ENCODE measurements at places on chromosomes 2 and 18.

GRCh38 chr2:152047824-152048471 is 50.9 kb downstream of the CACNB4 start:
- no peak for DNase-seq

GRCh38 chr18:56421647-56422046 is 216.7 kb downstream of the TXNL1 start:
- DNase-seq: no peak

- DNase-seq: no peak
Measured at GRCh38 chr2:227855440-227855839, 16.0 kb upstream of the DAW1 start.

- DNase-seq: no peak
Measured at GRCh38 chr2:203824603-203825002, 43.0 kb upstream of the CTLA4 start.

DNA sequence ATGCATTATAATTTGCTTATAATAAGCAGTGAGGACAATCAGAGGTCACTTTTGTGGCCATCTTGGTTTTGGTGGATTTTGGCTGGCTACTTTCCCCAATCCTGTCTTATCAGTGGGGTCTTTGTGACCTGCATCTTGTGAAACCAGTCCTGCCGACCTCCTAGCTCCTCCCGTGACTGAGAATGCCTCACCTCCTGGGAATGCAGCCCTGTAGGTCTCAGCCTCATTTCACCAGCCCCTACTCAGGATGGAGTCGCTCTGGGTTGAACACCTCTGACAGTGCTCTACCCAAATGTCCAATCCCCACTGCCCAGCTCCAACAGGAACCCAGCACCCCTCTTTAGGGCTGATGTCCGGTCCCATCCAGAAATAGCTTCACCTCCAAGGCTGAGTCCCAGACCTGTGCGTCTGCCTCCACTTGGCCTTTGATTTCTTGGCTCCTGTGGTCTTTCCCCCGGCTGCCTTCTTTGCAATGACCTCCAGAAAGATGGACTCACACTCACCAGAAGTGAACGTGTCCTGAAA is 31.3 kb upstream of the PXDN start:
- no peak for DNase-seq

DNA sequence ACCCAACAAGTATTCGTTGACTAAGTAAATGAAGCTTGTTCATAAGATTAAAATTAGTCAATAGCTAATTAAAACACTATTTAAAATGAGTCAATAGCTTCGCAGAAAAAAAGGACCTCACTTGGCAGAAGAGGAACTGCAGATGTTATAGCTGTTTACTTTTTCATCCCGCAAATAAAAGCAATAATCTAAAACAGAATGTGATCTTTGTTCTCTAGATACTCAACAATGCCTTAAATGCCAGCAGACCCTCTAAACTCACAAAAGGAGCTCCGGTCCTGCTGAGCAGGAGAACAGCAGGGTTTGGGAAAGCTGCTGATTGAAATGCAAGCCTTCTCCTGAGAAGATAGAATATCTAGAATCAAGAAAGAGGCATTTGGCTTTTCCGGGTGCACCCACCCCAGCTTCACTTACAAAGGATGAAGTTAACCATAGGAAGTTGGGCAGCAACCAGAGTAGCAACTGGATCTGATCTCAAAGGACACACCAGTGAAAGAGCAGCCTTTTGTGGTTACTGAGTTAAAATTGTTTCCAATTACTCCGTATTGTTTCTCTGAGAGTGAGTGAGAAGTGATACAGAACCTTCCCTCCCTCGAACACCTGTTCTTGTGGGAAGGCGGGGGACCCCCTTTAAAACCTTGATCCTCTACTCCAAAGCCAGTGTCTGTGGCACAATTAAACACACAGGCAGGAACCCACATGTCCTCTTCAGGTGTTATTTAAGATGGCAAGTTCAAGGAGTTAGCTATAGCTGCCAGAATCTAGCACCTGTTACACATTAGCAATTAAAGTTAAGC is 6.8 kb downstream of the CCBE1 start:
- no peak for DNase-seq

GRCh38 chr2:57796527-57796926 is 250.1 kb upstream of the VRK2 start:
- no peak for DNase-seq

DNA sequence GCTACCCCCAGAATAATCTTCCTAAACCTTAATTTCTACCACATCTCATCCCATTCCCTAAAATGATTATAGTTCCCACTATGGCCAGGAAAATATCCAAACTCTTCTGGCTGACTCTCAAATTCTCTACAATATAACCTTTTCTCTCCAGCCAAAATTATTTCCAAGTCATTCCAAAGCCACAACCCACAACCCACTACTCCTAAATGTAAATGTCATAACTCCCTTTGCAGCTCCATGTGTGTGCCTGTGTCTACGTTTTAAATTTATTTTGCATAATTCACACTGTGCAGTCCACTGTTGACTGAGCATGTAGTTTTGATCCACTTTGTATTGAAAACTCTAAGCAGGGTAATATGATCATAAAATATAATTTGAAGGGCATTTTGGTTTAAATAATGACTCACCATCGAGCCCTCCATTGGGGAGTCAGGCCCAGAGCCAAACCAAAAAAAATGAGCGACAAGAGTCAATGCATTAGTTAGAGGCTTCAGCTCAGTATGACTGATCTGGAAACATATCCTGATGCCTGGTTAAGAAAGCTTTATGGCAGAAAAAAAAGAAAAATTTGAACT is 171.0 kb downstream of the AFF3 start:
- DNase-seq: no peak

DNA sequence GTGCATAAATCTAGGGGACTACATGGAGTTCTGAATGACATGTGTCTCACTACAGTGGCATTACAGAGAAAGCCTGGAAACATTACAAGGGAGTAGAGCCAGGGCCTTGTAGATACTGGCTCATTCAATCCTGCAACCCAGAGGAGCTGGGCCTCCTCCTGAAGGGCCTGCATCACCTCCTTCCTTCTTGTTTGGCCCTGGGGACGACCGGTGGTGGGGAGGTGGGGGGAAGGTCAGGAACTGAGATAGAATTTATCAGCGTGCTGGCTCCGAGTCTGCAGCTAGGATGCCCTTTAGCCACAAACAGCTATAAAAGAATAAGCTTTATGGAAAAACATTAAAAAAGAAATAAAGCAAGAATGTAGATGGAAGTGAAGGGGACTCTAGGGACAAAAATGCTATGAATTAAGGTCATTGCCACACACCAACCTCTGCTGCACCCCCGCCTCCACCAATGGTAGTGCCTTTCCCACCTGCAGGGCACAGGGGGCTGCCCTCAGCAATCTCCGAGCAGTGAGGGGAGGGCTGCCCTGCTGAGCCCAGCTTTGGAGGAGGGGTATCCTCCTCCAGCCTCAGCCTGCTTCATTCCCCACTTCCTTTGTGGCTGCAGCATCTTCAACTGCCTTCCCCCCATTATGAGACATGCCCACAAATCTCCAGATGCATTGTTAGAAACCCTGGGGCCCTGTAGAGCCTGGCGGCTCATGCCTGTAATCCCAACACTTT is 149.0 kb downstream of the MSH2 start:
- DNase-seq: no peak

DNA sequence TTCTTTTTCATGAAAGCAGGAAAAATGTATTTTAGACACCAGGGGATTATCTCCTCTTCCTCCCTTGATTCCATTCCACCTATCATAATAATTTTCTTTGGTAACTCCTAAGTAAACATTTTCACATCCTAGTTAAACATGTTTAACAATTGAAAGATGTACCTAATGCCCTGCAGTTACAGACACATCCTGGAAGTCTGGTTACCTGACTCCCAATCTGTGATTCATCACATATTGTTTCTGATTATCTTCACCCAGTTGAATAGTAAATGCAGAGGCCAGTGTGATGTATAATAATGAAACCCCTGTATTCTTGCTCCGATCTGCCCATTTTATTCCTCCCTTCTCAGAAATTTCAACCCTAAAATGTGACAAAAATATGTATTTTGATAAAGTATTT is 1237.6 kb upstream of the LRRTM1 start:
- DNase-seq: no peak

- no peak for DNase-seq
Measured at GRCh38 chr18:24446453-24446852, 14.0 kb upstream of the HRH4 start.

DNA sequence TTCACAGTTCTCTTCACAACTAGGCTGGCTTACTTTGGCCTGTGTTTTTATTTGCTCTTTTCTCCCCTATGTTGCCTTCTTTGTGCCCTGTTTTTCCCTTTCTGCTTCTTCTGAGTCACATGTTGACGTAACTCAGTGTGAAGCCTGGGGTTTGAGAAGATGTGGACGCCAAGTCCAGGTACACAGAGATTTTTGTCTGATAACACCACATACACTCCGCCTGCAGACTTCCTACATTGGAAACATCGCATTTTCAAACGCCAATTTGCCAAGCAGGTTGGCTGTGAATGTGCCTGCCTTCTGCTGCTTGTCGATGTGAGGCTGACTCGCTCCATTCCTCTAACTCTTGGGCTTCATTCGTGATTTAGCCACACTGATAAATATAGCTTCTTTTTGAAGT is 62.6 kb upstream of the FN1 start:
- no peak for DNase-seq

GRCh38 chr2:214328941-214329340 is 81.9 kb upstream of the VWC2L start:
- no peak for DNase-seq

- no peak for DNase-seq
Measured at GRCh38 chr2:47344890-47345589, 57.9 kb upstream of the MSH2 start.

GRCh38 chr2:13113002-13113401 is 396.3 kb downstream of the TRIB2 start:
- DNase-seq: no peak

- no peak for DNase-seq
Measured at GRCh38 chr18:79367989-79368388, 27.7 kb upstream of the NFATC1 start.

DNA sequence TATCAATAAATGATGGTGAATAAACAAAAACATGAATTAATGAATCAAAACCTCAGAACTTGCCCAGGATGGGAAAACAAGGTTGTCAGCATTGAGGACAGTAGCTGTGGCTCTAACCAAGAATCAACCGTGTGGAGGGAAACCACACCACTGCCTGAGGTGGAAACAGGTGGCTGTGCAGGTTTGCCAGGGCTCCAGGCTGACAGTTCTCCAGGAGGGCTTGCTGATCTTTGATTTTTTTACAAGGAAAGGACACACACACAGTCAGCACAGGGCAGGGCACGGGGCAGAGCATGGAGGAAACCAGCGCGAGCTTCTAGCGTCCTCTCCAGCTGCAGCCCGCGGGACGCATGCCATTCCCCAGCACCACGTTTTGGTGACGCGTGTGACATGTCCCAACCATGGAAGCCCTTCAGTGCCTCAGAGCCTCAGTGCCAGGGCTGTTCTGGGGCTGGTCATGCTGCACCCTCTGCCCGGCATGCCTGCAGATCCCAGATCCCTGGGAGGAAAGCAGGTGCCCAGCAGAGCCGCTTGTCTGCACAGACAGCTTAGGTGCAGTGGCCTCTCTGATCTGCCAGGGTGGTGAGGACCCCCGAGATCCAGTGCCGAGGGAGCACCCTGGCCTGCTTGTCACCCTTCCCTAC is 15.8 kb upstream of the AGXT start:
- no peak for DNase-seq

GRCh38 chr2:101461381-101461780 is 13.5 kb downstream of the RFX8 start:
- DNase-seq: no peak

GRCh38 chr2:43943809-43944452 is 51.9 kb downstream of the LRPPRC start:
- no peak for DNase-seq

DNA sequence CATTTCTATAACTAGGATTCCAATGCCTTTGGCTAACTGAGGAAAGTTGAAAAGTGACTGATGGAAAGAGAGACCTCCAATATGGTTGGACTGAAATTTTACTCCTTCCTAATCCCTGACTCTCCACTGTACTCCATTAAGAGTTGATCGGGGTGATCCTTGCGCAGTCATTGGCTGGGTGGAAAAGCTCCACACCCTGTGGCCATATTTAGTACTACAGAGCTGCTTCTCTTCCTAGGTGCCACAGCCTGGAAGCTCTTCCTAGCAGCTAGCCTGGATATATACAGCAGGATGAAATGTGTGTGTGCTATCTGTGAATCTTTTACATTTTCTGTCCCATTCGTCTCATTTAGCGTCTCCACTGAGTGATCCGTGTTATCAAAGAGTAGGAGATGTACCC is 71.2 kb downstream of the MEP1B start:
- no peak for DNase-seq

DNA sequence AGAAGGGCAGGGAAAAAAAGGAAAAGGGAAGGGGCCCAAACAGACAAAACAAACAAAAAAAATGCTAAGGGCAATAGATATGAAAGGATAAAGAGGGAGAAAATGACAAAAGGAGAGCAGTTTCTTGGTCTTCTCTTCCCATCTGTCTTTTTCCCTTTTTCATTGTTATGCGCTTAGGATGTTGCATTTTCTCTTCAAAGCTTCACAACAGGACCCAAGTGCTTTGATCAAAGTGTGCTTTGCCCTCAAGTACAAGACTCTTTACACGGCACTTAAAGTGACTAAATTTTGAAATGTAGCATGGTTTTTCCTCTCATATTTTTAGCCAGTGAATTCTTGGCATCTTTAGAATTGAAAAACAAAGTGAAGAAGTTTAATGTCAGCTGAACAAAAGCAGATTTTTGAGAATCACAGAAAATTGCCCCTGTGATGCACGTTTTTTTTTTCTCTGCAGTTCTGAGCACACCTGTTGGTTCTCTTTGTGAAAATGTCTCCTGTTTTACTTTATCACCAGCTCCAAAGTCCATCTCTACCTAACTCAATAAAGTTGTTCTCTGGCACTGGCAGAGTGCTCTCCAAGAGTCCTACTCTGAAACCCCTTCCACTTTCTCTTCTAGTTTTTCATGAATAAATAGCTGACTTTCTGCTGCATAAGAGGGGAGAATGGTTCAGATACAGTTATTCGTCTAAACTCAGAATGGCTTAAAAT is 126.6 kb downstream of the KCNH7 start:
- no peak for DNase-seq

DNA sequence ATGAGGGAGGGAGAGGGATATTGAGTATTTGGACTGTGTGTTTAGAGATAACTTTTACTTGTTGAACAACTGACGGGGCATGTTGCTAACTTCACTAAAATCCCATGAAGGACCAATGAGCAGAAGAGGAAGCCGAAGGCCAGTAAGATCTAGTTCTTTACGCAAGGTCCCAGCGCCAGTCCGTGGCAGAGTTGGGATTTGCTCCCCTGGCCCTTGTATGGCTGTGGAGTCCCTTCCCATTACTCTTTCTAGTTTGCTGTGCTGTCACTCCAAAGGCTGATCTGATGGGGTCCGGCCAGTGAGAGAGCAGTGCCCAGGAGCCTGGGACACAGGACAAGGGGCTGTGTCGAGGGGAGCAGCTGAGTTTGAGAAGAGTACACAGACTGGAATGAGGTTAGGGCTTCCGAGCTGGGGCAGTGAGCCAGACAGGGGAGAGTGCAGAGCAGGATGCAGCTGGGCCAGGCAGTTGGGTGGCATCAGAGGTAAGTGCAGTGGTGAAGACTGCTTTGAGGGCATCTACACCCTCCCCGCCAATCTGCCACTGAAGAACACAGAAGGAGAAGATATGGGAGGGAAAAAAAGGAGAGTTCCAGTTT is 692.9 kb upstream of the HS6ST1 start:
- DNase-seq: no peak

- no peak for DNase-seq
Measured at GRCh38 chr2:123670286-123670685, 354.8 kb upstream of the CNTNAP5 start.

- DNase-seq: no peak
Measured at GRCh38 chr2:27060323-27060722, 8.9 kb downstream of the AGBL5 start.
